ENCODE measurements at places on chromosomes 3 and 15.

- DNase-seq, result no peak
Measured at GRCh38 chr3:169420429-169420828, 243.1 kb downstream of the MECOM start.

DNA sequence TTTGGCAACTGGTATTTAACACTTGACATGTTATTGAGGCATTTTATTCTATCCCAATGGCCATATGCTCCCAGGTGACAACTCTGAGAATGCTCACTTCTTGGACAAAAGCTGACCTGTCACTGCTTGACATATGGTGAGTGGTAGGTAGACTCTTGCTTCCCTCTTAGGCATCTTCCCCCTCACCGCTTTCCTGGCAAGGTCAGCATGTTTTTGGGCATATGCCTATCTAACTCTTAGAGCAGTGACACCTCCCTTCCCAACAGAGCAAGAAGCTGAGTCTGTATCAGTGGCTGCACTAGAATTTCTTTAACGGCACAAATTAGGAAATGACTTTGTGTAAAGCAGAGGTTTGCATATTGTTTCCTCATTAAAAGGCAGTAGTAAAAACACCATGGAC lies 300.7 kb downstream of the OXSM start:
- no peak for DNase-seq

DNA sequence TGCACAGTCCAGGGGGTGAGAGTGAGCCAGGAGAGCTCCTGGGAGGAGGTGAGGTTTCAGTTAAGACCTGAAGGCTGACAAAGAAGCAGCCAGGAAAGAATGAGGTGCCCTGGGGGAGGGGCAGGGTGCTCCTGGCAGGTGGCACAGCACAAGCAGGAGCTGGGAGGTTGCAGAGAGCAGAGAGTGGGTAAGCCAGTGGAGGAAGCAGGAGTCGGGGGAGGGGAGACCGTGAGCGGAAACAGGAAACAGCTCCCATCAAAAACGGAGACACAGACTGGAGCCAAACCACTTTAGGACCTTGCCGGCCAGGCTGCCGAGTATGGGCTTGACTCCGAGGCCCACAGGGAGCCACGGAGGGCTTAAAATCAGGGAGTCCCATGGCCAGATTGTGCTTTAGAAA lies 12.1 kb upstream of the FBLN2 start:
- no peak for DNase-seq

DNA sequence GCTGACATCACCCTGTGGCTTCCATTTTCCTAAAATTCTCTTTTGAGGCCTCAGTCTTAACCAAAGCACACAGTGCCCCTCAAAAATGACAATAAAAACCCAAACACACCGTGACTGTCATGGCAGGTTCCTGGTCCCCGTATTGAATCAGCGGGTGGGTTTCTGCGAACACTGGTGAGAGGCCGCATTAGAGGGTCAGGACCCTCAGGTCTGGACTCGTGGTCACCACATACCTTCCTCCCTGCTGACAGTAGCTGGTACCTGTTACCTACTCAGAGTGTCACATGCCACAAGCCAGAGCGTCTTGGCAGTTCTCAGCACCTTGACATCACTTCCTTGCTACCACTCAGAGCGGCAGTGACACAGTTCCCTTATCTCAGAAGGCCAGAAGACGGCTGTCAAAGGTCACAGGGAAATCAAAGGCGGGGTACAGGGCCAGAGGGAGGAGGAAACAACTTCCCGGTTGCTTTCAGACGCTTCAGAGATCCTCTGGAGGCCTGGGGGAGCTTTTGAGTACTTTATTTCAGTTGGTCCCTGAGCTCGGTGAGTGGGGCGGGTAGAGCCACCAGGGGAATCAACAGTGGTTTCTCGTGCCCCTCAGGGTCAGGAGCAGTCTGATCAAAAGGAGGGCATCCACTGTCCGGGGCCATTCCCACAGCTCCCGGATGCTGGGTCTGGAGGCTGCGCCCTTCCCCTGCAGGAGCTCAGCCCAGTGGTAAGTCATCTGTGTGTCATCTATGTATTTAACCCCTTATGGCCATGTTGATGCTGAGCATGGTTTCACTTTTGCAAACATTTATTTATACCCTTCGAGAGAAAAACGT lies at the start of the genes CCR5AS and CCRL2:
Gene CCR5AS, minus strand, starts transcription at position 279 of the 824 bp plus-strand sequence.
Gene CCRL2, plus strand, starts transcription at position 472 of the 824 bp plus-strand sequence. CDS start 821 bp downstream, outside the sequence.
- peak; percentile 18 for DNase-seq

DNA sequence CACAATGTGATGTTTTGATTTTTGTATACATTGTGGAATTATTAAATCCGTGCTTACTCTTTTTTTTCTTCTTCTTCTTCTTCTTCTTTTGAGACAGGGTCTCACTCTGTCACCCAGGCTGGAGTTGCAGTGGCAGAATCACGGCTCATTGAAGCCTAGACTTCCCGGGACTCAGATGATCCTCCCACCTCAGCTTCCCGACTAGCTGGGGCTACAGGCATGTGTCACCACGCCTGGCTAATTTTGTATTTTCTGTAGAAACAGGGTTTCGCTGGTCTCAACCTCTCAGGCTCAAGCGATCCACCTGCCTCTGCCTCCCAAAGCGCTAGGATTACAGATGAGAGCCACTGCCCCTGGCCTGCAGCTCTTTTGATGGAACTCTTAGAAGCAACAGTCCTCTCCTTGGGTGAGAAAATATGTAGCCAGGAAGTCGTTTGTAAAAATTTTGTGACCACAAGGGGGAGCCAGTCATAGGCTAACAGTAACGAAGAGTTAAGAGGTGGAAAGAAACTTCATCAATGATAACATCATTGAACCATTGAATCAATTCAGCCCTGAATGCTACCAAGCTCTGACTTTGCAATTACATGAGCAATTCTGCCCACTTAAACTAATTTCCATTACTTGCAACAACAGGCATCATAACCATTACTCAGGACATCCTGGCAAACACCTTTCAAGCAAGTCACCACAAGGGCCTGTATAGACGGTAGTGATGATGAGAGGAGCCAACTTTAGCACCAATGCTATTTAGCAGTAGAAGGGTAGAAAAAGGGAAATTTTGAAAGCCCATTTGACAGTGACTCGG lies 16.7 kb upstream of the CMTM7 start:
- DNase-seq, result peak; percentile 76

GRCh38 chr3:171548917-171549316 lies 88.7 kb upstream of the TNIK start:
- no peak for DNase-seq

DNA sequence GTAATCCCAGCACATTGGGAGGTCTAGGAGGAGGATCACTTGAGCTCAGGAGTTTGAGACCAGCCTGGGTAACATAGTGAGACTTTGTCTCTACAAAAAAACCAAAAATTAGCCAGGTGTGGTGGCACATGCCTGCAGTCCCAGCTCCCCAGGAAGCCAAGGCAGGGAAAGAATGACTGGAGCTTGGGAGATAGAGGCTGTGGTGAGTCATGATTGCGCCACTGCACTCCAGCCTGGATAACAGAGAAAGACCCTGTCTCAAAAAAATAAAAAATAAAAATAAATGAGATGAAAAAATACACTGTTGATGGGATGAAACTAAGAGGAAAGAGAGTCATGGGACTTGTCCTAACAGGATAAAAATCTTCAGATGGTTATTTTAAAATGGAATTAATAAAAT lies 137.6 kb downstream of the IMPG2 start:
- peak; percentile 39 for DNase-seq
